ENCODE measurements at places on chromosomes 2 and 18.

GRCh38 chr18:55420665-55421307 lies 167.2 kb downstream of the TCF4 start:
- DNase-seq: no peak

GRCh38 chr2:172084395-172084644 lies 987 bp upstream of the DLX1 start:
- no peak for DNase-seq

- DNase-seq: no peak
Observed at GRCh38 chr2:10162586-10163497, 40.3 kb downstream of the RRM2 start.

DNA sequence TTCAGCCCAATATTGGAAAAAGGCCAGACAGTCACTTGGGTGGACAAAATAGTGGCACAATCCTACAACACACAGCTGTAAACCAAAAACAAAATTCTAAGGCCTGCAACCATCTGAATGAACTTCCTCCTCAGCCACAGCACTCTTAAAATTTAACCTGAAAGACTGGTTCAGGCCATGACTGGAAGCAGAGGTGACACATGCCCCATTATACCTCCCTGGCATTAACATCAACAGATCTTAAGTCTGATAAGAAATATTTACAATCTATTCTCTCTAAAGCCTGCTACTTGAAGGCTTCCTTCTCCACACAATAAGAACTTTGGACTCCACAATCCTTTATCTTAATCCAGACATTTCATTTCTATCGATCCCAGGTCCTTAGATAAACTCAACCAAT lies 192.4 kb upstream of the LRP1B start:
- DNase-seq: no peak

- DNase-seq: no peak
Observed at GRCh38 chr2:217459680-217460405, 543.0 kb downstream of the TNS1 start.

DNA sequence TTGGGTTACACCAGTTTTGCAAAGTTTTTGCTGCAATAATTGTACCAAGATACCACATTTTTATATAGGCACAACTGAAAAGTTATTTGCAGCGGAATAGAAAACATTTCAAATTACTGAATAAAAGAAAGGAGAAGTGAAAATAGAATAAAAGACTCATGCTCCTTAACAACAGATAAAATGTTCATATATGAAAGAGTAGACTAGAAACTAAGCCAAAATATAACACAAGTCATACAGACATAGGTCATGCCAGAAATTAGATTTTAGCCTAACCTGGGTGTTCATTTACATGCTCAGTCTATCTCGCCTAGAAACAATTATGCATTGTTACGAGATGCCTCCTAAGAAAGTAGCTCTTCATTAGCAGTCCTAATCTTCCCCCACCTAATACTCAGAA lies 16.4 kb upstream of the MAP3K20 start:
- DNase-seq: no peak

GRCh38 chr2:48112911-48113680 lies 206.8 kb upstream of the FBXO11 start:
- DNase-seq: no peak

DNA sequence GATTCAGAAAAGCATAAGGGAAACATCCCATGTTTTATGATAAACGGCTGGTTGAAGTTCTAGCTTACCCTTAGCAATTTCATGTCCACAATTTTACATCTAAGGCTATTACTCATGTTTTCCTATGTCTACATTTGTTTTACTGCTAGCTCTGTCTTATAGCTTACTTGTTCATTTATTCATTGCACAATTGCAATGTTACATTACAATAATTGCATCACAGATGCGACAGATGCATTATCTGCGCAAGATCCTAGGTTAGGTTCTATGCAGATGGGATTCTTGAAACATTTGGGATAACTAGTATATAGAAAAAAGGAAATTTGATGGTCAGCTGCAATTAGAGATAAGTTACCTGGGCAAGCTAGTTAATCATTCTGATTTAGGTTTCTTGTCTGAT lies 108.4 kb downstream of the ARHGAP28 start:
- DNase-seq: no peak

DNA sequence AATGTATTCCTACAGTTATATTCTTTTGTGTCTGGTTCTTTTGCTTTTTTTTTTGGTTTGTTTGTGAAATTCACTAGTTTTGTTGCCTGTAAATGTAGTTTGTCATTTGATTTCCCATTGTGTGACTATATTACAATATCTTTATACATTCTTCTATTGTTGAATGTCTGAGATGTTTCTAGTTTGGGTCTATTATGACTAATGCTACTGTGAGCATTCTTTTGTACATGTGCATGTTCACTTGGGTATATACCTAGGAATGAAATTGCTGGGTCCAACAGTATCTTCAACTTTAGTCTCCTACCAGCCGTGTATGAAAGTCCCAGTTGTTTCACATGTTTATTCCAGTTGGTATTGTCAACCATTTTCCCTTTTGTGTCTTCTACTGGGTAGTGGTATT lies 112.7 kb upstream of the RBMS1 start:
- DNase-seq: no peak

DNA sequence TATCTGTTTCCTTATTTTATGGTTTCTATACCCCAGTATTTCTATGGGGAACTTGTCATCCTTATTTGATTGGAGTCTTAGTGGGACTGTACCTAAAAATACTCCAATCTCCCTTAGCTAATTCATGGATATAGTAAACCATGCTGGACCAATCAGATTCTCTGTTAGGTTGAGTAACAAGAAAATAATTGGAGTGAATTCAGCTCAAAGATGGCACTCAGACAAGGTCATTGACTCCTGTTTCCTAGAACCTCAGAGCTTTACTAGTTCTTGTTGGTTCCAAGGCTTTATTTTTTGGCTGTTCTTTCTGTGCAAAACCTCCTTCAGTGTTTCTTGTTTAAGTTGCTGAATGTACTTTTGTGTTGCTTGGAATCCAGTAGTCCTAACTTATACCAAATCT lies 31.9 kb upstream of the CPS1 start:
- no peak for DNase-seq

DNA sequence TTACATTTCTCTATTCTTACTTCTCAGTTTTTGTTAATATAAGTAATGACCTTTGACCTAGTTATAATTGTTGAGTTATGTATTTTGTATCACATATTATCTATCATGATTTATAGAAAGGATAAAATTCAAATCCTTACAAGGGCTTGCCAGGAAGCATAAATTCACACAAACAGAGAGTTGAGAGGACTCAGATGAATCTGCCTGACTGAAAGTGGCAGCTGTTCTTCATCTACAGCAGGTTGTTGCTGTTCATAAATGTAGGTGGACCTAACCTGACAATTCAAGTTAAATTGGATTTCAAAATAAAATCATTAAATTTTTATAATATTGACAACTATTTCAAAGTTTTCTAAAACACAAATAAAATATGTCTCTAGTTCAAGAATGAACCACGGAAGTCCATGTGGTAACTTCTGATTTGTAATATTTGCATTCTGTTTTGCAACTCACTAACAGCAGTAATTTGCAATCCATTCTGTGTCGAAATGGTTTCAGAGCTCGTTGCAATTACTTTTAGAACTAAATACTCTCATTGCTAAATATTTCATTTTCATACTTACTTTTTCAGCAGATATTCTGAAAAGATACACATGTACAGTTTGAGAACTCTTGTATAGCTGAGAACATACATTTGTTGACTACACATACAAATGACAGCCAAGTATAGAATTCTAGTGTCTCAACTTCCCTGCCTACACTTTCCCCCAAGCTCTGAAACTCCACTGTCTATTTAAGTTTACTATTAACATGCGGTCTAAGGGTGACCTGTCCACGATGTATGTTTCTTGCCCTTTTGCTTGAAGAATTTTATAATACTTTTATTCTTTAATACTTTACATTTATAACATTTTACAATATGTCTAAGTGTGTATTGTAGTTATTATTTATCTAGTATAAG lies 25.7 kb downstream of the SCN7A start:
- no peak for DNase-seq

- DNase-seq: no peak
Observed at GRCh38 chr2:197263077-197263476, 47.5 kb downstream of the ANKRD44 start.

GRCh38 chr2:203592470-203592869 lies 57.4 kb upstream of the RAPH1 start:
- no peak for DNase-seq

GRCh38 chr2:85999061-85999831 lies 106.4 kb downstream of the POLR1A start:
- no peak for DNase-seq

DNA sequence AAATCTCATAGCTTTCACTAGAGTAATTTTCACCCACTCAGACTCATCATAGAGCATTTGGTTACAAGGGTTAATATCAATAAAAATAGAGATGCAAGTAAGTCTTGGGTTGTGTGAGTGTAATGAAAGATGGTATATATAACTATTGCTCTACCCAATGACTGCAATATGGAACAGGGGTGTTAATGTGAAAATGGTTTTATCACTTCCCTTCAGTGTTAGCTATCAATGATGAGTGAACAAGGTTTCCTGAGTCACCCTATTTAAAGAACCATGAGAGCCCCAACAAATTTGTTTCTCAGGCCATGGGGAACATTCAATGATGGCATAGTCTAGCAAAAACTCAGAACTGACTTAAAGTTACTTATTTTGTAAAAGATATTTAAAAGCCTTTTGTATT lies 1133.6 kb upstream of the ZEB2 start:
- DNase-seq: no peak

DNA sequence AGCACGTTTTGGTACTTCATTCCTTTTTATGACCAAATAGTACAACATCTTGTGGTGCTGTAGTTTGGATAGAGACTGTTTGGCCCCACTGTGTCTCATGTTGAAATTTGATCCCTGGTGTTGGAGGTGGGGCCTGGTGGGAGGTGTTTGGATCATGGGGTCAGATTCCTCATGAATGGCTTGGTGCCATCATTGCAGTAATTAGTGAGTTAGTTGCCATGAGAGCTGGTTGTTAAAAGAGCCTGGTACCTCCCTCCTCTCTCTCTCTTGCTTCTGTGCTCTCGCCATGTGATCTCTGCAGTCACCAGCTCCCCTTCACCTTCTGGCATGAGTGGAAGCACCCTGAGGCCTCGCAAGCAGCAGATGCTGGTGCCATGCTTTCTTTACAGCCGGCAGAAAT lies 50.9 kb downstream of the NCAPH start:
- no peak for DNase-seq

- DNase-seq: no peak
Observed at GRCh38 chr2:144583741-144584453, 64.0 kb upstream of the ZEB2 start.

DNA sequence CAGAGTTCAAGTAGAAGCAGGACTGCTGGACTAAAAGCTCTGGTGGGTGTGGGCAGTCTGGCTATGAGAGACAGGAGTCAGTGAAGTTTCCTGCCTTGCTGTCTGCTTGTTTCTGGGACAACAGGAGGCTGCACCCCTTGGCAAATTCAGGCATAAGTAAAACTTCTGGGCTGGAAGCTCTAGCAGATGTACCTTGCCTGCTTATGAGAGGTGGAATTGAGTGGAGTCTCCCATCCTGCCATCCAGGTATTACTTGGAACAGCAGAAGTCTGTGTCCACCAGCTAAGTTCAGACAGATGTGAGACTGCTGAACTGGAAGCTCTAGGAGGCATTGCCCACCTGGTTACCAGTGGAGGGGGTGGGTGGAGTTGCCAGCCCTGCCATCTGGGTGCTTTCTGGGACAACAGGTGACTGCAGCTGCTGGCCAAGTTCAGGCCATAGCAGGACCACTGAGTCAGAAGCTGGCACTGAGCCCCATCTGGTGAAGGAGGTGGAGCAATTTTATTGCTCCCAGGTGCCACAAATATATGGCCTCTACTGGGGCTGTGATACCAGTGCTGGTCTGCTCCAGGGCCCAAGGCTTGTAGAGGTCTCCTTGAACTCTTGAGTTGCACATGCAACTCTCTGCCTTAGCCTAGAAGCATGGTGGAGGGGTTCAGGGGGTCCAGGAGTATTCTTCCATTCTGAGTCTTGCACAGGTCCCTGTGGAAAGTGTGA lies 199.4 kb upstream of the FN1 start:
- DNase-seq: no peak

- DNase-seq: no peak
Observed at GRCh38 chr2:100200985-100201384, 58.6 kb upstream of the AFF3 start.

DNA sequence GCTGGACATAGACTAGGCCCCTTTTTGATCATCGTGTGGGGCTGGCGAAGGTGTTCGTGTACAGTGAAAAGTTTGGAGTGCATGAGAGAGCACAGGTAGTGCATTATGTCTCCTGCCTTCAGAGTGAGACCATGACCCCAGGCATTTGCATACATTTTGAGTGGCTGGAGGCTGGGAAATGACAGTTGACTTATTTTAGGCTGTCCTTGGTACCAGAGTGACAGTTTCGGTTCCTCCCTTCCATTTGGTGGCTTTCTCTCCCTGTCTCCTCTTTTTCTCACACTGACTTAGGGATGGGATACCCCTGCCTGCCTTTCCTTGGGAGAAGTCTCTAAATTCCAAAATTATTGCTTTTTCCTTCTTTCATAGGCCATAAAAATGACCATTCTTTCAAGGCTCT lies 20.1 kb downstream of the SERPINB12 start:
- DNase-seq: no peak

DNA sequence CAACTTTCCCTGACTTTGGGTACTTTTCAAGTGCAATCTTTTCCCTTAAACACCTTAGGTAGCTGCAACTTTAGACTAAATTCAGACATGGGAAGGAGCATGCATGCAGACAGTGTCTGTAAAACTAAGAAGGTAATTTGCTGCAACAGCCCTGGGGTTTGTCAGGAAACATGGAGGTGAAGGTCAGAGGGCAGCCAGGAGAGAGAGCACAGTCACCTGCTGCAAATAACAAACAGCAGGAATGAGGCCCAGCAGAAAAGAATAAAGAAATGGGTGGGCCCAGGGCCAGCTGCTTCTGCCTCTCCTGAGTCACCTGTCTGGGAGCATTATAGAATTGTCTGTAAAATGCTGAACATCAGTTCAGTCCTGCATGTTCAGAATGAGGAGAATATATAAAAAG lies 35.2 kb downstream of the MTHFD2 start:
- no peak for DNase-seq

GRCh38 chr2:217971166-217971565 lies 31.6 kb downstream of the TNS1 start:
- no peak for DNase-seq

DNA sequence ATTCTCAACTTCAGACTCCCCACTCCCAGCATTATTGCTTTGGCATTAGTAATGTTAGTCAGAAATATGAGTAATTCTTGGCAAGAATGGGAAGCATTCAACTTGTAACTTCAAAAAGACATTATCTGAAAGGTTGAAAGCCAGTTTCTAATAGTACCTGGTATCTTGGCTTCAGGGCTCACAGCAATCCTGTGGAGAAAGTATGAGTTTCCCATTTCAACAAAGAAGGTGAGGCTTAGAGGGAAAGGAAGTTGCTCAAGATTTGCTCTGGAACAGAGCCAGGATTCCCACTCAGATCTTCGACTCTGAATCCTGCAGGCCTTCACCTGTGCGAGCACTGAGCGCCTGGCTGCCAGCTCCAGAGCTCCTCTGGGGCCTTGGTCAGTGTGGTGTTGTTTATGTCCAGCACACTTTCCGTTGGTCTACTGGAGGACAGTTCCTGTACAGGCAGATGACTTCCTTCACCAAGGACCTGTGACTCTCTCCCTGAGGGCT lies 136.1 kb downstream of the MCFD2 start:
- no peak for DNase-seq

GRCh38 chr2:154974041-154974440 lies 275.5 kb downstream of the KCNJ3 start:
- DNase-seq: no peak

All from activated T-cell treated with anti-CD3 and anti-CD28 coated beads for 4 hours (primary cell).